ENCODE measurements at places on chromosomes 2 and 18.

GRCh38 chr18:76374330-76375281 is 120.4 kb downstream of the ZNF516 start:
- DNase-seq: no peak

DNA sequence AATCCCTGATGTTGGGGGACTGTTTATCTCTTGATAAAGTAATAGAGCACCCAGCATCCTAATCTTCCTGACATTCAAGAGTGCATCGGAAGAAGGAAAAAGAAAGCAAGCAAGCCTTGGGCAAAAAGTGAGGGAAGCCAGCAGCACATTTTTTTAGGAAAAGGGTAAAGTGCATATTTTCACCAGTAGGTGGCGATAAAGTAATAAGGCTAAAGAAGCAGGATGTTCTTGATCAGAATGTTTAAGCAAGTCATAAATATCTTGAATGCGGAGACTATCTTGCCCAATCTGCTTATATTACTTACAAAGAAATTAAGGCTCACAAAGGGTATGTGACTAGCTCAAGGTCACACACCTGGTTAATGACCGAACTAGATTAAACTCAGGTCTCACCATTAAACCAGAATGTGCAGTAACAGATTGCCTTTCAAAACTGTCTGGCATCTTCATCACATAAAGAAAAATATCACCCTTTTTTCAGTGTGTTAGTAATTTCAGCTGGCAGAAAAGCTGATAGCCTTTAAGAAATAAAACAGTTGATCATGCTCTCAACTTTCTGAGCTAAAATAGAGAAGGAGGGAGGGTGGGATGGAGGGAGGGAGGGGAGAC is 83.8 kb downstream of the VIT start:
- no peak for DNase-seq

DNA sequence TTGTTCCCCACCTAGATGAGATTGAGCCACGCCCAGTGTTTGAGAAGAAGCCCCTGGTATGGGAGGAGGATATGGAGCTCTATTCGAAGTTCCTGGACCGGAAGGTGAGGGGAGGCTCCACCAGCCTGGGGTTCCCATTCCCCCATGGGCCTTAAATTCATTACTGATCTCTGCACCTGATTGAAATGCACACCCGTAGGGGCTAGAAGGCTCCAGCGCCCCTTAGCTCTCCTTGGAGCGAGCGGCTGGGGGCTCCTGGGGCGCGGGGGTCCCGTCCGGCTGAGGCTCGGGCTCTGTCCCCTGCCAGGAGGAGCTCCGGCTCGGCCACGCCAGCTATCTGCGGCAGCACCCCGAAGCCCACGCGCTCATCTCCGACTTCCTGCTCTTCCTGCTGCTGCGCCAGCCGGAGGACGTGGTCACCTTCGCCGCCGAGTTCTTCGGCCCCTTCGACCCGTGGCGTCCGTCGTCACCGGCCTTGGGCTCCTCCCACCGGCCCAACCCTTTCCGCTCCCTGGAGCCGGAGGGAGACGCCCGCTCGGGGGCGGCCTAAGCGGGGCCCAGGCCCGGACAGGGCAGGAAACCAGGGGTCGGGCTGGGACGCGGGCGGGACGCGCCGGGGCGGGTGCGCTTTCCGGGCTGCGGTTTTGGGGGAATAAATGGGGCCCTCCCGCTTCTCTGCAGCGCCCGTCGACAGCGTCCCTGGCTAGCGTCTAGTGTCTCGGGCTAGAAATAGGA is 10.9 kb downstream of the CATIP start:
- peak; percentile 28 for DNase-seq

DNA sequence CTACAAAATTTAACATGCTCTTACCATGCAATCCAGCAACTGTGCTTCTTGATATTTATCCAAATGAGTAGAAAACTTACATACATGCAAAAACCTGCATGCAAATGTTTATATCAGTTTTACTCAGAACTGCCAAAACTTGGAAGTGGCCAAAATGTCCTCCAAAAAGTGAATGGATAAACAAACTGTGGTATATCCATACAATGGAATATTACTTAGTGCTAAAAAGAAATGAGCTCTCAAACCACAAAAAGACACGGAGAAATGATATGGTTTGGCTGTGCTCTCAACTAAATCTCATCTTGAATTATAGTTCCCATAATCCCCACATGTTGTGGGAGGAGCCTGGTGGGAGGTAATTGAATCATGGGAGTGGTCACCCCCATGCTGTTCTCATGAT is 267.2 kb downstream of the ZEB2 start:
- DNase-seq: no peak
